DND-41 (cell line): ENCODE measurements at places on chromosomes 2 and 18.

DNA sequence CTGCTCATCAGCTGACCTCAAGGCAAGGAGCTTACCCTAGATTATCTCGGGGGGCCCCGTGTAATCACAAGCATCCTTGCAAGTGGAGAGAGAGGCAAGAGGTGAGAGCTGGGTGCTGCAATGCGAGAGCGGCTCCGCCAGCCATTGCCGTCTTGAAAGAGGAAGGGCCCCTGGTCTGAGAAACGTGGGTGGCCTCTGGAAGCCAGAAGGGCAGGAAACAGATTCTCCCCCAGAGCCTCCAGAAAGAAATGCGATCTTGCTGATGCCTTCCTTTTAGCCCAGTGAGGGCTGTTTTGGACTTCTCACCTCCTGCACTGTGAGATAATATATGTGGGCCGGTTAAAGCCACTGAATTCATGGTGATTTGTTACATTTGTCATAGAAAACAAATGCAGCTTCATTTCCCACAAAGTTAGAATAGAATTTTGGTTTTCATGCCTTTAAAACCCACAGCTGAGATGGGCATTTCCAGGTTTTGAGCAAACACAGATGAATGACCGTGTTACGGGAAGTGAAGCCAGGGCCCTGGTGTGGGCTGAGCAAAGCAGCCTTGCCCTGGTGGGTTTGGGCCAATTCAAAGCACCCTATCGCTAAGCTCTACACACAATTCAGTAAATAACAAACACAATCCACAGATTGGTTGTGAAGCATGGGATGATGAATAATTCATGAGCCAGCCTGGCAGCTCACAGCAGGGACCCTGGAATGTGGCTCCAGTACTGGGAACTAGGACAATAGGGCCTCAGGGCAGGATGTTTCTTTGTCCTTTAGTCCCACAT, 319.9 kb upstream of the HS6ST1 start:
- DNase-seq: peak; percentile 6

DNA sequence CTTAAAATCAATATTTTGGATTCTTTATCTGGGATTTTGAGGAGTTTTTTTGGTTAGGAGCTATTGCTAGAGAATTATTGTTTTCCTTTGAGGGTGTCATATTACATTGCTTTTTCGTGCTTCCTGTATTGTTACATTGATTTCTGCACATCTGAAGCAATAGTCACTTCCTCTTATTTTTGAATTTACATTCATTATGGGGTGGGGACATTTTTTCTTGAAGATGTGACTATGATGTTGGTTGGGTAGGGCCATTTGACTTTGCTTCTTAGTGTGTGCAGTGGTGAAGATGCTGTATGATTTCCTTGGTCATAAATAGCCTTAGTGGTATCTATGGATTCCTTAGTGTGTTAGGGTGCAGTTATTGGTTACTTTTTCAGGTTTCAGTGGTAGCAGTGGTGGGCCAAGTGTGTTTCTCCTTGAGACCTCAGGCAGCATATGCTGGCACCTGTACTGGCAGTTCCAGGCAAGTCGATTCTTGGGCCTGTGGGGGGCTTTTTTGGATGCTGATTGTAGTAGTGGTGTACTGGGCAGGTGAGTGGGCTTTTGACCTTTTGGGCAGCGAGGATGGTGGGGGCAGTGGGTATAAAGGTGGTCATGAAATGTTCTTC, 61.8 kb downstream of the ARHGAP25 start:
- DNase-seq: no peak

DNA sequence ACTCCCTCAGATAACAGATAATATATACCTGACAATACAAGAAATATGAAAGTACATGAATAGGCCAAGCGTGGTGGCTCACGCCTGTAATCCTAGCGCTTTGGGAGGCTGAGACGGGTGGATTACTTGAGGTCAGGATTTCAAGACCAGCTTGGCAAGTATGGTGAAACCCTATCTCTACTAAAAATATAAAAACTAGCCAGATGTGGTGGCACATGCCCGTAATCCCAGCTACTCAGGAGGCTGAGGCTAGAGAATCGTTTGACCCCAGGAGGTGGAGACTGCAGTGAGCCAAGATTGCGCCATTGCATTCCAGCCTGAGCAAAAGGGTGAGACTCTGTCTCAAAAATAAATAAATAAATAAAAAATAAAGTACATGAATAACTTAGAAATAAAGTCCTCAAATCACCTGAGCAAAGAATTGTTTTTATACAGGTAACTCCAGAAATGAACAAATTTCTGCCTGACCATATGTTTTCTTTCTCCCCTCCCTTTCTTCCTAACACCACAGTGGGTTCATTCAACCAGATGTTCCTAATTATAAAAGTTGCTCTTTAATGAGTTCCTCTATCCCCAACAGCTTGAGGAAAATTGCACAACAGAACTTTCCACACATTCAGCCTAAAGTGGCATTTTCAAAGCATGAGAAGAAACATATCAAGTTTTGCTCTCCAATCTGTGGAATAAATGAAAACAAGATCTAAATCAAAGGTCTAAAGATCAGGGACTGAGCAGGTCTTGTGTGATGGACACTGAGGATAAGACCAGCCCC, 33.6 kb upstream of the AP1S3 start:
- DNase-seq: no peak

GRCh38 chr18:79772865-79773696, 24.7 kb upstream of the KCNG2 start:
- DNase-seq: no peak
